Left ventricle myocardium superior (tissue), 1 donor: ENCODE measurements at places on chromosomes 6 and 20.

DNA sequence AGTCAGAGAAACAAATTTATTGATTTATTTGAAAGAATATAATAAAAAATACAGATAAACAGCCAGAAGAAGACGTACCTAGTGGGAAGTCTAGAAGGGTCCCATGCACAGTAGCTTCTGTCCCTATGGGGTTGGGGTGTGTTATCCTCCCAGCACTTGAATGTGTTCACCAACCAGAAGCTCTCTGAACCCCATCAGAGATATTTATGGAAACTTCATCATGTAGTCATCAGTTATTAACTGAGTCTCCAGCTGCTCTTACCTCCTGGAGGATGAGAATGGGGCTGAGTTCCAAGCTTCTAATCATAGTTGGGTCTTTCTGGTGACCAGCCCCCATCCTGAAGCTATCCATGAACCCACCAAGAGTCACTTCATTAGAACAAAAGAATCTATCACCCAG, 15.4 kb upstream of the USP45 start:
- no peak for DNase-seq

GRCh38 chr20:12053353-12053752, 135.7 kb downstream of the BTBD3 start:
- DNase-seq: no peak

- DNase-seq: peak; percentile 31
Observed at GRCh38 chr6:83853178-83854000, at the start of gene RIPPLY2. Gene RIPPLY2 (plus strand): TSS chr6:83853360. CDS start chr6:83853417, 57 bp downstream.

DNA sequence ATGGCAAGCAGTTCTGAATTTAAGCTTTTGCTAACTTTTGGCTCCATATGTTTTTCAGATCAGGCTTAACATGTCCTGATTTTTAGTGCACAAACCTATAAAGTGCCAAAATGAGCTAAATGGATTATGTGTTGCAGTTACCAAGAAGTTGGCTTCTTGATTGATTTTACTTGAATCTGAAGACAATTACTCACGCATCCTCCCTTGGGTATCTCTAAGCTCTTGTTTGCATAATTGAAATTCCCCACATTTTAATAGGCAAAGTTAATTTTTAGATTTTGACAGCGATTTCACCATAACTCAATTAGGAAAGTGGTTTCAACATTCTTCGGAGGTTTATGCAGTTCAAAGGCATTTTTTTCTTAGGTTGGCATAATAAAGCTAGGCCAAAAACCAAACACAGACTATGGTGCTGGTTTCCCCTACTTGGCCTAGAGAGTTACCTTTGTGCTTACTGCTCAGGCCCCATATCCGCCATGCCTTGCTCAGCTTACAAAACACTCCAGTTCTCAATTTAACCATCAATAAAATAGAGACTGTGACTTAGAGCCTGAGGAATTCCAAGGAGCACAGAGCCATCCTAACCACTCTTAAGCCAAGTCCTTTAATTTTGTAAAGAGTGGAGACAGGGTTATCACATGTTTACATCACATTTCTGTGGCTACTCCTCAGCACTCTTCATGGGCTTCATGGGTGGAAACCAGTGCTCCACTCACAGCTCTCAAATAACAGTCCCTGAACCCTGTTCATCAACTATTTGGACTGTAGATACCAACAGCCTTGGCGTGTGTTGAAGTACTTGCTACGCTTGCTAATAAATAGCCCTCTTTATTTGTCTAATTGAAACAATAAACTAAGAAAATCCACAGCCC, 32.1 kb downstream of the LAMA4 start:
- DNase-seq: no peak

DNA sequence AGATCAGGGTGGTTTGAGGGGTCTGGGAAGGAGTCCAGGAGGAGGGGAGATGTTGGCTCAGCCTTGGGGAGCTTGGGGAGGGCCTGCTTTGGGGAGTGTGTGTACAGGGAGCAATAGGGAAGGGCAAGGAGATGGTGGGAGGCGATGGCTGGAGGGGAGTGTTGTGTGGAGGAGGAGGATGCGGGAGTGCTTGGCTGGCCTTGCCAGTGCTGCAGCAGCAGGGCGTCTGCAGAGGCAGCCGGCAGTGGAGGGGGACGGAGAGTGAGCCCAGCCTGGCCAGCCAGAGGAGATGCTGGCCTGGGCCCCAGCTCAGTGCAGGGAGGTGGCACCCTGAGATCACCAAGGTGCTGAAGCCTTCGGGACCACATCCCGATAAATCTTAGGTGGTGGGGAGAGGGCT, 3.9 kb downstream of the IP6K3 start:
- peak; percentile 53 for DNase-seq

GRCh38 chr6:25961619-25962148, 918 bp upstream of the TRIM38 start:
- DNase-seq: no peak

GRCh38 chr6:33768644-33769120, 20.2 kb downstream of the LEMD2 start:
- DNase-seq: peak; percentile 86

GRCh38 chr6:2940010-2940850, 31.1 kb downstream of the SERPINB6 start:
- DNase-seq: no peak

DNA sequence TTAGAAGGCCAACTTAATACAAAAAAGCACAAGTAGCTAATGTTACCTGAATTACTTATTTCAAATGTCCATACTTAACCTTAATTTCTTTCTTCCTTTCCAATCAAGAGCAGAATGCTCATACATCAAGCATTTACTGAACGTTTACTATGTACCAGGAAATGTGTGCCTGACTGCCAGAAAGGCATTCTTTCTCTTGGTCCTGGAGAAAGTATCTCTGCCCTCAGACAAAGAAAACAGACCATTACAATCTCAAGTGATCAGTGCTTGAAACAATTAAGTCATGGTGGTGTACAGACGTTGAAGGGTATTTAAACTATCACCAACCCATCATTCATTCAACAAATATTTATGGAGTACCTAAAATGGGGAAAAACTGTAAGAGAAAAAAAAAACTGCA, 26.4 kb downstream of the CSNK2A1 start:
- no peak for DNase-seq

GRCh38 chr6:83057705-83058321, 7.8 kb downstream of the UBE3D start:
- no peak for DNase-seq

DNA sequence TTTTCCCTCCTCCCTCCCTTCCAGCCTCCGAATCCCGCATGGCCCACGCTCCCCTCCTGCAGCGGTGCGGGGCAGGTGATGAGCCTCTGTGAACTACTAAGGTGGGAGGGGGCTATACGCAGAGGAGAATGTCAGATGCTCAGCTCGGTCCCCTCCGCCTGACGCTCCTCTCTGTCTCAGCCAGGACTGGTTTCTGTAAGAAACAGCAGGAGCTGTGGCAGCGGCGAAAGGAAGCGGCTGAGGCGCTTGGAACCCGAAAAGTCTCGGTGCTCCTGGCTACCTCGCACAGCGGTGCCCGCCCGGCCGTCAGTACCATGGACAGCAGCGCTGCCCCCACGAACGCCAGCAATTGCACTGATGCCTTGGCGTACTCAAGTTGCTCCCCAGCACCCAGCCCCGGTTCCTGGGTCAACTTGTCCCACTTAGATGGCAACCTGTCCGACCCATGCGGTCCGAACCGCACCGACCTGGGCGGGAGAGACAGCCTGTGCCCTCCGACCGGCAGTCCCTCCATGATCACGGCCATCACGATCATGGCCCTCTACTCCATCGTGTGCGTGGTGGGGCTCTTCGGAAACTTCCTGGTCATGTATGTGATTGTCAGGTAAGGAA, at the start of gene OPRM1:
Gene OPRM1 (plus strand): TSS at position 10 of the 612 bp plus-strand sequence. CDS start 305 bp downstream, at position 315.
- DNase-seq: peak; percentile 44

GRCh38 chr20:24934101-24934661, 14.9 kb upstream of the CST7 start:
- no peak for DNase-seq

GRCh38 chr6:56682635-56683034, 39.9 kb upstream of the DST start:
- DNase-seq: no peak

- no peak for DNase-seq
Observed at GRCh38 chr6:72080260-72080941, 194.1 kb downstream of the RIMS1 start.

- no peak for DNase-seq
Observed at GRCh38 chr6:63783096-63783495, 147.5 kb downstream of the PHF3 start.

DNA sequence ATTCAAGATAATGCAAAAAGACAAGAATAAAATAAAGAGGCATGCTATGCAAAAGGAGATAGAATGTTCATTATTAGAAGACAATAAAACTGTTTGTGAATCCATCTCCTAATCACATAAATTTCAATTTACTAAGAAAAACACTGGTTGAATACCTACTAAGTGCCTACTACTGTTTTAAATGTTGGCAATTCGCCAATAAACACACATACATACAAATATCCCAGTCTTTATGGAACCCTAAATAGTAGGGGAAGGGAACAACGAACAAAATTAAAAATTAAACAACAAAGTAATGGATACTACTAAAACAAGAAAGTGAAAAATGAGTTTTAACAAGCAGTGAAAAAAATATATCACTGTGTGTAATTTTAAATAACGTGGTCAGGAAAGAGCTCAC, 158.5 kb downstream of the TBC1D32 start:
- DNase-seq: no peak

GRCh38 chr6:87100216-87100615, 5.3 kb upstream of the CGA start:
- no peak for DNase-seq

GRCh38 chr6:88749849-88750248, 213.6 kb downstream of the RNGTT start:
- no peak for DNase-seq

GRCh38 chr6:2993755-2994317, 5.9 kb upstream of the NQO2 start:
- DNase-seq: no peak

DNA sequence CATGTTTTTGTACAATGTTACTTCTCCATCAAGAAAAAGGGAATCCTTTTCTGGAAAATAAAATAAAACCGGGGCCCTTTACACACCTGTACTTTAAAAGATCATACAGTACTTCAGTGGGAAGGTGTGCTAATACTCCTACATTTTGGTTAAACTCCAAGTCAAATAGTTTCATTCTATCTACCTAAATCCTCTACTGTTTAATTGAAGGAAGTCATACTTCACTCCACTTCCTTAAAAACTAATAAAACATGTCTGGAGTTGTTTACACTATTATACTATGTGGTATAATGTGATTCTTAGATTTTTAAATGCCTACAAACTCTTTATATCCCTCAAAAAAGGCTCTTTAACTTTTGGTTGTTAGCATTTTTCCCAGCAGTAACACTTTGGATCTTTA, 18.6 kb upstream of the HBS1L start:
- DNase-seq: no peak

- DNase-seq: no peak
Observed at GRCh38 chr6:28664870-28665396, 139.3 kb downstream of the GPX5 start.

- DNase-seq: peak; percentile 92
Observed at GRCh38 chr20:35616465-35617396, 1.1 kb downstream of the SPAG4 start.

GRCh38 chr6:227074-227782, 65.1 kb upstream of the DUSP22 start:
- DNase-seq: no peak

GRCh38 chr20:41501376-41501775, 116.8 kb downstream of the CHD6 start:
- no peak for DNase-seq

DNA sequence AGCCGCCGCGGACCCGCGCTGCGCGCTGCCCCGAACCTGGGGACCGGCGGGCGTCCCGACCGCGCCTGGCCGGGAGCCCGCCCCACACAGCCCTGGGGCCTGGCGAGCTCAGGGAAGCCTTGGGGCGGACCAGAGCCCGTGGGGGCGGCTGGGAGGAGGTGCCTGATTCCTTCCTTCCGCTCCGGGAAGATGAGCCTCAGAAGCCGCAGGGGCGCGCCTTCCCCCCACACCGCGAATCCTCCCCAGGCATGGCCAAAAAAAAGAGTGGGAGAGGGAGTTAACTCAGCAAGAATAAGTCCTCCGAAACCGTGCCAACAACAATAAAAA, at the start of gene CBLN4:
Gene CBLN4 (minus strand): TSS at position 131 of the 327 bp plus-strand sequence. CDS start 1,348 bp downstream, outside the sequence.
- no peak for DNase-seq

DNA sequence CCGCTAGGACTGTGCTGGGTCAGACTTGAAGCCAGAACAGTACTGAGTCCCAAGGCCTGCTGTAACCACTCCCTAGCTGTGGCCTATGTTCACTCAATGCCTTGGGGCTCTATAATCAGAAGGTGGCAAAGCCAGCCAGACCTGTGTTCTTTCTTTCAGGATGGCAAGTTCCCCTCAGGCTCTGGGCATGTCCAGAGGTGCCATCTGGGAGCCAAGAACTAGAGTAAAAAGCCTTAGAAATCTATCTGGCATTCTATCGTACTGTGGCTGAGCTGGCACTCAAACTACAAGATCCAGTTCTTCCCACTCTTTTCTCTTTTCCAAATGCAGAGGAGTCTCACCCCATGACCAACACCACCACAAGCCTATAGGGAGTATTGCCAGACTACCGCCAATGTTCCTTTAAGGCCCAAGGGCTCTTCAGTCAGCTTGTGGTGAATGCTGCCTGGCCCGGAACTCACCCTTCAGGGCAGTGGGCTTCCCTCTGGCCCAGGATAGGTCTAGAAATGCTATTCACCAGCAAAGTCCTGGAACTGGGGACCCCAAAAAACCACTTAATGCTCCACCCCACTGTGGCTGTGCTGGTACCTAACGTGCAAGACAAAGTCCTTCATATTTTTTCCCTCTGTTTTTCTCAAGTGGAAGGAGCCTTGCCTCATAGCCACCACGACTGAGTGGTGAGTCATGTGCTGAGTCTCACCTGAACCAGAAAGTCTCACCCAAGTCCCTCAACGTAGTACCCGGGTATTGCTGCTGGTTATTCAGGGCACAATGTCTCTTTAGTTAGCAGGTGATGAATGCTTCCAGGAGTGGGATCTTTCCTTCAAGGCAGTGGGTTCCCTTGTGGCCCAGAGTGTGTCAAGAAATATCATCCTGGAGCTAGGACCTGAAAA, 8.6 kb upstream of the SIRPB2 start:
- no peak for DNase-seq

GRCh38 chr6:148808786-148809304, 62.0 kb downstream of the UST start:
- no peak for DNase-seq

- no peak for DNase-seq
Observed at GRCh38 chr20:47413189-47413588, 56.7 kb upstream of the ZMYND8 start.

DNA sequence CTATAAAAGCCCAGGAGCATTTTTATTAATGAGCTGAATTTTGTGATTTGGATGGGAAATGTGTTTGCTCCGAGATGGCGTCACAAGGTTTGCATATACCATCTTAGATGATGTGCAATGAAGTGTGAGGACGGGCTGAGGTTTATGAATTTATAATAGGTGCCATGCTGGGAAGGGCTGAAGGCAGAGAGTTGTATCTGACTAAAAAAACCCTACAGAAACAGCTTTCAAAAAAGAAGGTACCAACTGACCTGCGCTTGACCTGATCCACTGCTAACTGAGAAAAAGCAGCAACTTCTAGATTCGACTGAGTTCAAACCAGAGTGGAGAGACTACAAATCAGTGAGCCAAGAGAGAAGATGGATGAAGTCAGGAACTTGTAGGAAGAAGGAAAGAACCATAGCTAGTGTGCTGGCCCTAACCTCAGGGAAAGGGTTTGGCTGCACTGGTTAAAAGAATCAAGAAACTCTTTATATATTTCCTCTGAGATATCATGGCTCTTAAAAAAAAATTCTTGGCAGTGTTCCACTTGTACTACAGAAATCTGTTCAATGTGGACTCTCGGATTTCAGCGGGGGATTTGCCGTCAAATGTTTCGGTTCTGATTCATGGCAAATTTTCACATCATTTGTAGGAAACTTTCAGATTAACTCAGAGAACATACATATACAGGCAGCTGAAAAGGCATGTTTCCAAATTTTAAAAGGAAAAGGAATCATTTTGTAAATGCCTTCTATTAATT, 56.5 kb upstream of the HDGFL1 start:
- no peak for DNase-seq
